GM12891 (cell line): ENCODE measurements at places on chromosomes 6 and 20.

GRCh38 chr6:3534599-3534998 lies 77.7 kb upstream of the SLC22A23 start:
- no peak for DNase-seq

DNA sequence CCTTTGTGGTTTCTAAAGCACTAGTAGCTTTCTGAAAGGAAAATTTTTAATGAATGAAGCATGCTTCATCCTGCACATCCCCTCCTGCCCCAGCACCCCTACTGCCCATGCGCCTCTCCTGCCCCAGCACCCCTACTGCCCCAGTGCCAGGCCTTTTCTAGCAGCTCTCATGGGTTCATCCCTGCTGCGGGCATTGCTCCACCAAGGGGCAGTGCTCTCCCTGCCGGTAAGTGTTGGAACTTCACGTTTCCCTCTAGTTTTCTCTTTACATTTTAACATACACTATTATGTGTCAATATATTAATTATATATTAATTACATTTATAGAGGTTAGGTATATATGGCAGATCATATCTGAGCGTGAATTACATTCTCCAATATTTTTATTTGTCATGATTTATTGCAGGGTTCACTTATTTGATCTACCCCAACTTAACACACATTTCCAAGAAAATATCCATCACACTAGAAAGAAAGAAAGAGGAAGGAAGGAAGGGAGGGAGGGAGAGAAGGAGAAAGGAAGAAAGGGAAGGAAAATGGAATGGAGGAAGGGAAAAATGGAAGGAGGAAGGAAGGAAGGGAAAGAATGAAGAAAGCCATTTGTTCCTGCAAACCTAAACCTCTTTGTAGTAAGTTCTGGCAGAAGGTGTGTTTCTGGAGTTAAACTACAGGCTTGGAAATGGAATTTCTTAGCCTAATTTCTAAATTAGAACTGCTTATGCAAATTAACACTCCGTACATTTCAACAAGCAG lies 46.8 kb downstream of the CEP43 start:
- no peak for DNase-seq

GRCh38 chr6:15796130-15796771 lies 133.4 kb upstream of the DTNBP1 start:
- no peak for DNase-seq

GRCh38 chr6:89959883-89960282 lies 65.6 kb downstream of the GJA10 start:
- no peak for DNase-seq

- DNase-seq: no peak
These were observed 3.8 kb downstream of the TRAF3IP2 start for GRCh38 chr6:111601886-111602285.

- no peak for DNase-seq
These were observed 130.4 kb upstream of the AKAP12 start for GRCh38 chr6:151109361-151109760.

- no peak for DNase-seq
These were observed 119.9 kb upstream of the PRND start for GRCh38 chr20:4601630-4602296.

DNA sequence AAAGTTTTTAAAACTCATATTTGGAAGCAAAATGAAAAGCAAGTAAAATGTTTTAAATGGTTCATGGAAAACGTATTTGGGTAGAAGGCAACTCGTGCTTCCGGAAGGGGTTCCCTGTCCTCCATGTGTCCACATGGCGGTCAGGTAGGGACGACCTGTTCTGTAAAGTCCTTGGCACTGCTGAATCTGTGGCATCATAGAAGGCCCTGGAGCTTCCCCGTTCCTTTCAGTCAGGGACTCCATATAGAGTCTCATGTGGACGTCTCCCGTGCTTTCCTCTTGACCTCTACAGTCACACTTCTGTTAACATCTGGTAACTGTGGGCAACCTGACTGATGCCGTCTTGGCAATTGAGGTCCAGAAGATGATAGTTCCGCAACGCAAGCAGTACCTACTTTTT lies 11.4 kb downstream of the DYNLT1 start:
- DNase-seq: no peak

DNA sequence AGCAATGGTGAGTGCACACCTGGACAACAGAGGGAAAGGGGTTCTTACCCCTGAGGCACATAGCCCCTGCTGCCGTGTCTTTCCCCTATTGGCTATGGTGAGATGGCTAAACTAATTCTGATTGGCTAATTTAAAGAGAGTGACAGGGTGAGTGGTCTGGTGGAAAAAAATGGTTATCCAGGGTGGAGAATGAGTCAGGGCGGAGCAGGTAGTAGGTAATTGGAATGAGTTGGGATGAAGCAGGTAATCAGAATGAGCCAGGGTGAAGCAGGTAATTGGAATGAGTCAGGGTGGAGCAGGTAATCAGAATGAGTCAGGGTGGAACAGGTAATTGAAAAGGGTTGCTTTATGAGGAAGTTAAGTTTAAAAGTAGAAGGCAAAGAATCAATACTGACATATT lies 200.3 kb downstream of the EYA4 start:
- no peak for DNase-seq

GRCh38 chr6:167134448-167135328 lies 11.8 kb downstream of the CCR6 start:
- DNase-seq: no peak

GRCh38 chr20:60054716-60055634 lies 96.8 kb downstream of the CDH26 start:
- no peak for DNase-seq

GRCh38 chr20:58909585-58909984 lies 57.1 kb downstream of the GNAS start:
- DNase-seq: no peak

DNA sequence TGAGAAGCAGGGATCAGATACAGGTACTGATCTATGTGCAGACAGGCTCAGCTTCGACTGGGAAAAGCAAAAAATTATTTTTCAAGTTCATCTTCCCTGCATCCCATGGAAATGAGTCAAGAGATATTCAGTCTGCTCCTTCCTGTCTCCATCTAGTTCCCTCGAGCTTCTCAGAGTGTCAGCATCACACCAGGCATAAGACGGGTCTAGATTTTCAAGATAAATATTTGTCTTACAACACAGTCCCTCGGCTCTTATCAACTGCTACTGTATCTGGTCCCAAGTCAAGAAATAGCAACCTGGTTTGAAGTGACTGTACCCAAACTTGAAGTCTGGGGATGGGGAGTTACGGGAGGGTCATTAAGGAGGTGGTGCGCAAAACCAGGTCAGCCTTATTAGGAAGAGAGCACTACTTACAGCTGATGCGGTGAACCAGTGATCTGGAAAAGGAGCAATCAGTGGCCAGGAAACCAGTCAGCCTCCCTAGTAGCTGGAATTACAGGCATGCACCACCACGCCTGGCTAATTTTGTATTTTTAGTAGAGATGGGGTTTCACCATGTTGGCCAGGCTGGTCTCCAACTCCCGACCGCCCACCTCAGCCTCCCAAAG lies 29.7 kb downstream of the ZMYND8 start:
- DNase-seq: no peak

DNA sequence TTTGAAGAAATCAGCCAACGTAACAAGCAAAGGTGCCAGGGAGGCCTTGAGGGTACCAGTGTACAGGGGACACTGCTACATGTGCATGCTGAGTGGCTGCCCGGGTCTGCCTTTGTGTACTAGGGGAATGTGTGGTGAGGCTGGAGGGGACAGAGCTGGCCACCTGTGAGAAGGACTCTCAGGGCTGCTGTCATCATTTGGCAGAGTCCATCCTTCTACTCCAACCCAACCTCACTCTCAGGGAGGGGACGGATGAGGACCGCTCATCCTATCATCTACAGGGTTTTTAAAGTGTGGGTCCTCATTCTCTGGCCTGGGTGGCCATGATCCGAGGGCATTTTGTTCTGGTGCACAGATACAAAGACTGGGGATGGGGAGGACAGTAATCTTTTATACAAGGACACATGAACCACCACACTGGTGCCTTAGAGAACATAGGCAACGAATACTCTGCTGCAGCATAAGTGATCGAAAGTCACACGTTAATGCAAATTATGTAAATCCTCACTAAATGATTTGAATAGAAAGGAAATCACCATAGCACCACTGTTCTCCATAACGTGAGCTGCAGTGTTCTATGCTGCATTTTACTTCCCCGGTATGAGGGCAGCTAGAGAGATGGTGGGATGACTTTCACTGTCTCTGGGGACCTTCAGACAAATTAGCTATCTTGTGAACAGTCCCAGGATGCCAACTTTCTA lies 181.4 kb downstream of the GMPR start:
- no peak for DNase-seq

DNA sequence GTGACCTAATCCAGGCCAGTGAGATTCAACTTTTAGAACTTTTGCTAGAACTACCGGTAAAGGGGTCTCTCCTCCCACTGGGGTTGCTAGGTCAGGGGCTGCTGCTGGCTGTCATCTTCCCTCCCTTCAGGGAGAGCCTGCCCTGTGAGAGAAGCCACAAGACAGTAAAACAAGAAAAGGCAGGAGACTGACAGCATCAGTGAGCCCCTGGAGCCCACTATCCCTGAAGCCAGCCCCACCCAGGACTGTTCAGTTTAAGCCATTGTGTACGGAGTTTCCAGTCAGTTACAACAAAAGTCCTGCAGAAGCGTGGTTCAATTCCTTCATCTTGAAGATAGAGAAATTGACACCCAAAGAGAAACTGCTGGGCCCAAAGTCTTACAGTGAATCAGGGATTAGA lies 7.9 kb upstream of the BMP7 start:
- no peak for DNase-seq

DNA sequence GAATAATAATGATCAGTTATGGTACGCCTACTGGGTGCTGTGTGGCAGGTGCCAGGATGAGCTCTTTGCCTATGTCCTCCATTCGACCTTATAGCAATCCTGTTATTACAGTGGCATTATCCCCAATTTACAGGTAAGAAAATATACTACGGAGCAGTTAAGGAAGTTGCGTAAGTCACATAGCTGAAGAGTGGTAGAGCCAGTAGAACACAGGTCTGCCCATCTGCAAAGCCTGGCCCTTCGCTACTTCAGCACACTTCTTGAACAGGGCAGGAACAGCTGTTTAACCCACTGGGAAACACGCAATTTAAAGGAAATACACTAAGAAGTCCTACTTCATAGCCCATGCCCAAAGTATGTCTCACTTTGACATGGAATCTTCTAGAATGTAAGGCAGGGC lies 91.8 kb downstream of the PXDC1 start:
- DNase-seq: no peak

- DNase-seq: no peak
These were observed 1.9 kb downstream of the KCNQ5 start for GRCh38 chr6:72623808-72624207.

GRCh38 chr6:63734923-63735322 lies 99.3 kb downstream of the PHF3 start:
- DNase-seq: no peak

DNA sequence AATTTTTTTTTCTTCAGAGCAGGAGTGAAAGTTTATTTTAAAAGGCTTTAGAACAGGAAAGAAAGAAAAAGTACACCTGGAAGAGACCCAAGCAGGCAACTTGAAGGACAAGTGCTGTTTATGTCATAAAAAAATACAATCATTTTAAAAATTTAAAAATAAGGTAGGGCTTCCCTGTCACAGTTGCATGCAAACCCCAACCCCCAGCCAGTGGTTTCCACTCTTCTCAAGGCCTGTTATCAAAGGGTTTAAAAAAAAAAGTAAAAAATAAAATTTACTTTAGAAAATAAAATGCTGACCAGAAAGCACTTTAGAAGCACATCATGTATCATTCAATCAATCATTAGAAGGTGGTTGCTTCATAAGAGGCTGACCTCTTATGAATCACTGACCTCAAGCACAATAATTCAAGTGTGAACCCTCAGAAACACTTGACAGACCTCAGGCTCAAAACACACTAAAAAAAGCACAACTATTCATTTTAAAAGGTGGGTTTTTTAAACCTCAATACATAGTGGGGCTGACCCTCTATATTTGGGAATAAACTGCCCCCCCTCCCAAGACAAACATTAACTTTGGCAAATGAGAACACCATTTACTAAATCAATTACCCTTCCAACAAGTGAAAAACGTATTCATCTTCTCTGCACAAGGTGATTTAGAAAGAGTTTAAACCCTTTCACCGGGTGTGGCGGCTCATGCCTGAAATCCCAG lies 15.6 kb downstream of the ILRUN start:
- no peak for DNase-seq

DNA sequence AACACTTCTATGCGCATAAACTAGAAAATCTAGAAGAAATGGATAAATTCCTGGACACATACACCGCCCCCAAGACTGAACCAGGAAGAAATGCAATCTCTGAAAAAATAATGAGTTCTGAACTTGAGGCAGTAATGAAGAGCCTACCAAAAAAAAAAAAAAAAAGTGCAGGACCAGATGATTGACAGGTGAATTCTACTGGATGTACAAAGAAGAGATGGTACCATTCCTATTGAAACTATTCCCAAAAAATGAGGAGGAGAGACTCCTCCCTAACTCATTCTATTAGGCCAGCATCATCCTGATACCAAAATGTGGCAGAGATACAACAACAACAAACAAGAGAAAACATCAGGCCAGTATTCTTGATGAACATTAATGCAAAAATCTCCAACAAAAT lies 22.7 kb downstream of the HLA-C start:
- no peak for DNase-seq

- DNase-seq: no peak
These were observed 133.2 kb downstream of the MRPL14 start for GRCh38 chr6:43993881-43994523.

GRCh38 chr6:10256113-10256690 lies 158.7 kb downstream of the TFAP2A start:
- DNase-seq: no peak

DNA sequence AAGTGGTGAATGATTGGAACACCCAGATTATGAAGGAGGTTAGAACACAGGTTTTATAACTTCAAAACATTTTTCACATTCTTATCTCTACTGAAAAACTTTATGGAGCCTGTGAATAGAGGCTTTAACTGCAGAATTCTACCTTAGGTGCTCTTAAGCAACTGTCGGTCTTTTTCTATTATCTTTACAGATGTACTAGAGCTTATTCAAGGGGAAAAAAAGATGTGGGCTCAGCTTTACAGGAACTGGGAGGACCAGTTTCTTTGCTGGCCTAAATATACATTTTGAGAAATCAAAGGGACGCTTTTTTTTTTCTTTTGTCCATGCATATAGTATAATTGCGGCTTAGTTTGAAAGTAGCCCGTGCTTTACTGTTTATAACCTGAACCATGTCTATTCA lies 58.9 kb downstream of the UST start:
- no peak for DNase-seq

DNA sequence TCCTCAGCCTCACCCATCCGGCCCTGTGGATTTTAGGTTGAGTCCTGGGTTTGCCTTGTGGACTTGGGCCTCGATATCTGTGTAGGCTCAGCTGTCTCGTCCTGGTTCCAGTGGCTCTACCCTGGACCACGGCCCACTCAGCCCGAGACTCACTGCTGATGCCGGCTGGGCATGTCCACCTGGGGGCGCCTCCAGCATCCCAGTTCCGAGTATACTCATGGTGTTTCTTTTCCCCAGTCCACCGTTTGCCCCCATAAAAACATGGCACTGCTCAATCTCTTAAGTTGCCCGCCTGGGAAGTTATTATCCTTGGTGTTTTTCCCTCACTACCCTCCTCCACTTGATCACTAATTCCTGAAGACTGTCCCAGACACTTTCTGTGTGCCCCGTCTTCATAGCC lies 99.1 kb downstream of the ARID1B start:
- DNase-seq: no peak

- no peak for DNase-seq
These were observed 2.5 kb upstream of the BPIFA1 start for GRCh38 chr20:33233129-33233774.

- DNase-seq: no peak
These were observed 85.9 kb downstream of the PXDC1 start for GRCh38 chr6:3665608-3666007.

GRCh38 chr6:15906420-15907016 lies 222.4 kb upstream of the MYLIP start:
- no peak for DNase-seq
